ENCODE measurements at places on chromosomes 7 and 10.

DNA sequence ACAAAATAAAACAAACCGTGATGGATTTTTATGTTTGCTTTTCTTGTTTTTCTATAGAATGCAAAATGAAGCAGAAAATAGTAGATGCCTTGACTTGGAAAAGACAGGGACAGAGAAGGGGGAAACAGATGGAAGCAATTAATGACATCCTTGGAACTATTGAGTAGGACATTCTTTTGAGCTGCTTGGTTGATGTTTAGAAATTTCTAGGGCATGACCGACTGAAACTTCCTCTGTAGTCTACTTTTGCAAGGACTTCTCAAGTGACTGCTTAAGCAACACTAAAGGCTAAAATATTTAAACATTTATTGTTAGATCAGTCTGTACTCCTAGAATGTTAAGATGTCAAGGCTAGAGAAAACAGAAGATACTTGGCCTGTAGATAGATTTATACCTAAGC, 49.4 kb downstream of the VCL start:
- no peak for DNase-seq

- DNase-seq: no peak
Measured at GRCh38 chr7:87038993-87039690, 20.3 kb downstream of the ELAPOR2 start.

DNA sequence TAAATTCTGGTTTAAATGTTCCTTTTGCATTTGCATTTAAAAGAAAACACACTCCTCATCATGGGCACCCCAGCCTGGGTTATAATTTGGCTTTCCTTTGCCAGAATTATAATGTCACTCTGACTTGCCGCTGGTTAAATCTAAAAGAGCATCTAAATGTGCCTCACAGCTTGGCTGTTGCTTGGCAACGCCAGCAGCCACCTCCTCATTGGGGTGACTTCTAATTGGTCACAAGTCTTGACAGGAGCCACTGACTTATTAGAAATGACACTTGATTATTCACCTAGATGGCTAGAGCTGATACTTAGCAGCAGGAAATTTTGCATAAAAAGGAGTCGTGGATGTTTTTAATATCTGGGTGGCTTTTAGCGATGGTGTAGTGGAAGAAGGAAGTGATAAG, 114.3 kb downstream of the TBXAS1 start:
- peak; percentile 71 for DNase-seq

GRCh38 chr10:58965855-58966254, 210.6 kb upstream of the PHYHIPL start:
- DNase-seq: no peak

- DNase-seq: no peak
Measured at GRCh38 chr7:130393101-130393561, 12.8 kb downstream of the CPA1 start.

GRCh38 chr7:102284399-102284798, 2.3 kb upstream of the SH2B2 start:
- DNase-seq: no peak

GRCh38 chr10:16184906-16185305, 251.9 kb upstream of the PTER start:
- DNase-seq: no peak

- no peak for DNase-seq
Measured at GRCh38 chr10:77197544-77197943, 440.1 kb downstream of the KCNMA1 start.

DNA sequence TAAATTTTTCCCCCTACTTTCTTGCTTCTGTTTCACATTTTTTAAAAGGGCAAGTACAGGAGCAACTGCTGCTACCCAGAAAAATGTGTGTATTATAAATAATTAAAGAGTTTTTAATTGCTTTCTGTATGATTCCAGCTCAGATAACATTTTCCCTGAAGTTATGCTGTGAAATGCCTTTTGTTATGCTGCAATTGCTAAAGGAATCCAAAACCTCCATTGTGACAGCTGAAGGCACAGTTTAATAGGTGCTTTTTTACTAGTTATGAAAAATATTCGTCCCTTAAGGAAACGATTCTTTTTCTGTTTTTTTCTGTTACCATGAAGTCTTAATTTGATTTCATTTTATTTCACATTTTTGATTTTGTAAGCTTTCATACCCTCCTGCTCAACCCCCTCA, 83.2 kb downstream of the ZNRF2 start:
- DNase-seq: no peak

DNA sequence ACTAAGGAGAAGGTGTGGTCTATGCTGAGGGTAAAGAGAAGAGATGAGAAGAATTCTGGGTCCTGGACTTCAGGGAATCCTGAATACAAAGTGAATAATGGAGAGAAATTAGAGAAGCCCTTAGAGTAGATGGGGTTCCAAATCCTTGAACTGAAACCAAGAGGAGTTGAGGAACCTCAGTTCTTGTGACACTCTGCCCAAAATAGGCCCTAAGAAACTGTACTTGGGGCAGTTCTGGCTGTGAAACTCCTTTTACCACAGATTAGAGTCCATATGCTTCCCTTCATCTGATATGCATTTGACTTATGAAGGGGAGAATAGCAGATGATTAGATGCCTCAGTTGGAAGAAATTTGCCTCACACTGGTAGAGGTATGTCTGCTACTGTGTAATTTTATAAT, 19.0 kb downstream of the TES start:
- no peak for DNase-seq

DNA sequence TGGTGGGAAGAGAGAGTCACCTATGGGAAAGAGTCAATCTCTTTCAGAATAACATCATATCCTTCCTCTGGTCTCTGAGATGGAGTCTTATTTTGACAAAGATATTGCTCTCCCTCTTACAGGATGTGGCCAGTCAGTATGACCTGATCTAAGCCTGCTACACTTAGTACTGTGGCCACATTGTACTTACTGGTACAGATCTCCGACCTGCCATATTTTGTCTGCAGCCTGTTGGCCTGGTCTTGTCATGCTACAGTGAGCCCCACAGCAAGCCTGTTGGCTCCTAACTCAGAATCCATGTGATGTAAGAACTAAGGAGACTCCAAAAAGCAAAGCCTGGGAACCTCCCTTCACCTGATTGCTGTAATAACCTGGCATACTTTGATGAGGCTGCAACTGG, 377.8 kb downstream of the SFMBT2 start:
- no peak for DNase-seq

DNA sequence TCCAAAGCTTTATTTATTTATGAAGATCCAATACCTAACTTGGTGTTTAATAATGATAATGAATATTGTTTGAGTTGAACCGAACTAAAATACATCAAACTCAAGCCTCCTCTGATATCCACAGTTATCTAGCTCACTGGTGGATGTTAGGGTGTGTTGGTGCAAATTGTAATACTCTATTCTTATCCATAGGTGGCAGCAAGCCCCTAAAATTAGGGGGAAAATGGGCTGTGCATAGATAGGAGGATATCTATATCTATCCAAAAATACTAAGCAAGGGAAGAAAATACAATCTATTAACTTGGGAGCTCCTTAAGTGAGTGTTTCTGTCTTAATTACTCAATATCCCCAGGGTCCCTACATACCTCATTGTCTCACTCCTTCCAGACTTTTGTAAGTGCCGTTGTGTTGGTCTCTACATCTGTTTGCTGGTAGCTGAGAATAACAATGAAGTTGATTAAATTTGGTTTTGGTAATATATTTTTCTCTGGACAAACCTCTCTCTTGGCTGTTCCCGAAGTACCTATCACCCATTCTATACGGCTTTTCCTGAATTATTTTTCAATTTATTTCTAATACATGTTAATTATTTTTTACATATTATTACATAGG, 55.0 kb upstream of the VWDE start:
- no peak for DNase-seq

DNA sequence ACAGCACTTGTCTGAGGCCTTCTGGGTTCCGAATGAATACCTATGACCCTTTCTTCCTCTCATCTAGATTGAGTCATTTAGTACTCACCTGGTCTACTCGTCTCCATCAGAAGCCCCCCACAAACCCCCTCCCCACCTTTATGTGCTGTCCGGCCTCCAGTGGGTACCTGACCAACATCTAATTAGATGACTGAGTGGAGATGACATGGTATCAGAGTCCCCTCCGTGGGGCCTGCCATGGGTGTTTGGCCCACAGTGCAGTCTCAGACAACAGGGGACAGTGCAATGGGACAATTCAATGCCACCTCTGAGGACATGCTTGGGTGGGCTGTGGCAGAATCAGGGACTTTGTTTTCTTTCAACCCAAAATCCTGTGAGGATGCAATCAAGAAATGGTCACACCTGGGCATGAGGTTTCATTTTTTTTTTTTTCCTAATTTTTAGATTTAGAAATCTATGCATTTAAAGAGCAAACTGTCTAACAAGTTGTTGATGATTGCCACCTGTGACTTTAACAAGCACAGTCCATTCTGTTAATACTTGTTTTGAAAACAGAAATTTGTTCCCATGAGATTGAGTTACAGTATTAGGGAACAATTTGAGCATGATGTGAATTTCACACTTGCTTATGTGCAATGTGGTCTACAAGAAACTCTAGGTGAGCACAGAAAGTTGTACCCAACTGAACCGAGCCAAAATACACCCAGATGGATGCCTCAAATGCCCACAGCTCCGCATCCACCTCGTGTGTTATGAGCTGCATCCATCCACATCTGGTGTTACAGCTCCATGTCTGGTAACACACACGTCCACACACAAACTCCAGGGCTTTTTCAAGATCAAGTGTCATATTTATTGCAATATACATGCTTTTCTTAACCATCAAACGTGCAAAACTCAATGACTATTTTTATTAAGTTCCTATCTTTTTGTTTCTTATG, 27.5 kb downstream of the GPRIN2 start:
- DNase-seq: no peak

- no peak for DNase-seq
Measured at GRCh38 chr7:90625051-90625450, 28.9 kb downstream of the CDK14 start.

DNA sequence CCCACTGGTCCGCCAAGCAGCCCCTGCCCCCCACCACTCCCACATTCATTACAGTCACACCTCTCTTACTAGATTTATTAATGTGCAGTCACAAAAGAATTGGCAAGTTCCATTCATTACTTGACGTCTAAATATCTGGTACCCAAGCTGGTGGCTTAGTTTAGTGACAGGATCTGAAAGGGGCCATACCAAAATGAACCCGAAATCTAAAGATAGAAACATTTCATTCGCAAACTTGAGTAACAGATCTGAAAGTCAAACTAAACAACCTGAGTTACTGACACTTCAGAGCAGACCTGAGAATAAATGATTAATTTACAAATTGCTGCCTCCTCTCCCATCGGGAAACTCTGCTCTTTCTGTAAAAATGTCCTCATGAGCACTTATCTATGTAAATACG, 53.4 kb downstream of the TNS3 start:
- DNase-seq: no peak

- DNase-seq: no peak
Measured at GRCh38 chr7:6637544-6638229, 569 bp downstream of the ZNF316 start.

GRCh38 chr10:132274986-132275385, 32.8 kb downstream of the STK32C start:
- DNase-seq: no peak

GRCh38 chr10:30036341-30036740, 23.0 kb downstream of the JCAD start:
- no peak for DNase-seq

DNA sequence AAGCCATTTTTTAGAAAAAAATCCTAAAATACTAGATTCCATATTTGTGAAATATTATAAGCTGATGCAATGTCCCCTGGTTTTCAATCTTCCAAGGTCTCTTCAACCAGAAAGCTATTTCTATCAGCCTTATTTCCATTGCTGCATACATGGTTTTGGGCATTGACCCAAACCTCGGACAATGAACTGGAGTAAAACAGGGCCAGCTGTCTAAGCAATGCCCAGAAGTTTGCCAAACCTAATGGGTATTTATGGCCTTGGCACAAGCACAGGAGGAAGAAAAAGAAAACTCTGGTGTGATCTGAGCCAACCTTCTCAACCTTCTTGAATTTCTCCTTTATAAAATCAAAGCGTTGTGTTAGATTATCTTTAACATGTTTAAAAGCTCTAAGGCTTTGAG, 402.3 kb downstream of the DNAJB9 start:
- no peak for DNase-seq

- DNase-seq: no peak
Measured at GRCh38 chr7:32415519-32415918, 74.7 kb downstream of the LSM5 start.

GRCh38 chr7:91307467-91307866, 43.2 kb downstream of the FZD1 start:
- no peak for DNase-seq

DNA sequence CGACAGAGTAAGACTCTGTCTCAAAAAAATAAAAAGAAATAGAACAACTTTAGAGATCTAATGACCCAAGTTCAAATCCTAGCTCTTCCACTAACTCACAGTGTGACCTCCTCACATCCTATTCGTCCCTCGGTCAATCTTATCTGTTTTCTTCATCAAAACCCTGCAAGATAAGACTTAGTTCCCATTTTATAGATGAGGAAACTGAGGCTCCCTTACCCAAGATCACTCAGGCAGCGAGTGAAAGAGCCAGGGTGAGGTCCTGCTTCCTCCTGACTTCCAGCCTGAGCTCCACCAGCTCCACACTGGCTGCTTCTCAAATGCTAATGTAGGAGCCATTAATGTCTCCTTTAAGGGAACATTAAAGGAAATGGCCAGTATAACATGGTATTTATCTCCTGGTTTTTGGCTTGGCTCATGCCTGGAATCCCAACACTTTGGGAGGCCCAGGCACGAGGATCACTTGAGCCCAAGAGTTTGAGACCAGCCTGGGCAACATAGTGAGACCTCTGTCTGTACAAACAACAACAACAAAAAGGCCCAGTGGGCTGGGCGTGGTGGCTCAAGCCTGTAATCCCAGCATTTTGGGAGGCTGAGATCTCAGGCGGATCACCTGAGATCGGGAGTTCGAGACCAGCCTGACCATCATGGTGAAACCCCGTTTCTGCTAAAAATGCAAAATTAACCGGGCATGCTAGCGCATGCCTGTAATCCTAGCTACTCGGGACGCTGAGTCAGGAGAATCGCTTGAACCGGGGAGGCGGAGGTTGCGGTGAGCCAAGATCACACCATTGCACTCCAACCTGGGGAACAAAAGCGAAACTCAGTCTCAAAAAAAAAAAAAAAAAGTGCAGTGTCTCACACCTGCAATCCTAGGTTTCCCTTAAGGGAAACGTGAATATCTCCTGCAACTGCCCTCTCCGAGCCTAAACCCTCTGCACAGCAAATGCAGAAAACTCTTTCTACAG, 3.4 kb upstream of the RHBDD2 start:
- DNase-seq: no peak

DNA sequence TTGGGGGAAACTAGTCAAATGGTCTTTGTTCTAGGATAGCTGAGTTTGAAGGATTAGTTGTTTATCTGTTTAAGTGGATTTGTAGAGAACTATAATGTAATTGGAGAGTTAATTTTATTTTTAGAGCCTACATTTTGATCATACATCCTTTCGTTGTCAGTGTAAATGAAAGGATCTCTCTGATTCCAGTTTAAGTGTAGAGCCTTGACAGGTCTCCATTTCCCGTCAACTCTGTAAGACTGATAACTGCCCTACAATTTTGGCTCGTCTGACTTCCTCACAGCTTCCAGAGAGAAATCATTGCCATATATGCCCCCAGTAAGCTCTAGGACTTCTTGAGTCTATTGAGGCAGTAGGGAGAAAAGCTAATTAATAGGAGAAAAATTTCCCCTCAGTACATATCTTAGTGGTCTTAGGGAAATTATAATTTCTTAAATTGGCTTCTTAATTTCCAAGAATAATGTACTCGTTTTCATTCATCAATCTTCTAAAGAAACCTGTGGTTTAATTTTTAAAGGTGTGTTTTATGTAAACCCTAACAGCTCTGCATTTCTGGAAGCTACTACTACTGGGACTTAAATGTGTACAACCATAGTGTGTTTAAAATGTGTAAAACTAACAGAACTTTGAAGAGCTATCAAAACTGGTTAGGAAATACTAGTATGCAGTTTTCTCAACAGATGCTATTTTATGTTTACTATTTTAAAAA, 3.8 kb downstream of the KMT2E start:
- no peak for DNase-seq

Data from putamen (tissue), 1 donor.